ENCODE measurements at places on chromosomes 2 and 18.

GRCh38 chr18:42561521-42561920 is 554.0 kb downstream of the RIT2 start:
- DNase-seq = no peak

- no peak for DNase-seq
These were observed 59.1 kb upstream of the PGAP1 start for GRCh38 chr2:196985511-196986183.

- DNase-seq = no peak
These were observed 54.9 kb downstream of the CERKL start for GRCh38 chr2:181602017-181602416.

- DNase-seq = no peak
These were observed 66.9 kb downstream of the ZDBF2 start for GRCh38 chr2:206341396-206341795.

GRCh38 chr2:16109821-16110310 is 169.5 kb downstream of the MYCN start:
- DNase-seq = no peak

GRCh38 chr2:109666466-109666865 is 52.3 kb downstream of the SOWAHC start:
- no peak for DNase-seq

- no peak for DNase-seq
These were observed 58.0 kb downstream of the NYAP2 start for GRCh38 chr2:225457482-225457881.

DNA sequence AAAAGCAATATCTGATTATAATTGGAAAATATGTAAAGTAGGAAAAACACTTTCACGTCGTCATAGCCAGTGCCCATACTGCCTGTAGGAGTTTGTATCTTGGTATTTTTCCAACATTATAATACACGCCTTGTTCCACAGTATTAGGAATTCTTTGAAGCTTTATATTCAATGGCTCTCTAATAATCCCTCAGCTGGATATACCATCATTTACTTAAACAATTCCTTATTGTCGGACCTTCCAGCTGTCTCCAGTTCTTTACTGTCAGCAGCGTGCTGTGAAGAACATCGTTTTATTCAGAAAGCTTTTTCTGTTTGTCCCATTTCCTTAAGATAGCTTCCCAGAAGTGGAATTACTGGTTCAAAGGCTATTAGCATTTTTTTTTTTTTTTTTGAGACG is 31.7 kb downstream of the ATP6V1C2 start:
- DNase-seq = no peak

DNA sequence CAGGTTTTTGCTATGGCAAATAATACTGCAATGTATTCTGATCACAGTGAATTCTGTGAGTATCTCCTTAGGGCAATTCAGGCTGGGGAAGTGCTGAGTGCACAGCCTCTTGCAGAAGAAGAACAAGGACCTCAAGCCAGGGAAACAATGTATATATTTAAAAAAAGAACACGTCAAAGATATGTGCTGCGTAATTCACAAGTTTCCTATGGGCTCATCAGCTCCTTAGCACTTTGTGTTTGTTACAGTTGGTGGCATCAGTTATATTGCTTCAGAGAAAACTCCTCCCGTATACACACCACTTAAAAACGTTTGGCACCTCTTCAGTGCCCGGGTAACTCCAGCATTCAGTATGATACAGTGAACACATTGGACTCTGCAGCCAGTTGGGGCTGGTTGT is 16.5 kb upstream of the MARCO start:
- no peak for DNase-seq

- DNase-seq = no peak
These were observed 625.6 kb upstream of the CDH2 start for GRCh38 chr18:28802546-28802945.

DNA sequence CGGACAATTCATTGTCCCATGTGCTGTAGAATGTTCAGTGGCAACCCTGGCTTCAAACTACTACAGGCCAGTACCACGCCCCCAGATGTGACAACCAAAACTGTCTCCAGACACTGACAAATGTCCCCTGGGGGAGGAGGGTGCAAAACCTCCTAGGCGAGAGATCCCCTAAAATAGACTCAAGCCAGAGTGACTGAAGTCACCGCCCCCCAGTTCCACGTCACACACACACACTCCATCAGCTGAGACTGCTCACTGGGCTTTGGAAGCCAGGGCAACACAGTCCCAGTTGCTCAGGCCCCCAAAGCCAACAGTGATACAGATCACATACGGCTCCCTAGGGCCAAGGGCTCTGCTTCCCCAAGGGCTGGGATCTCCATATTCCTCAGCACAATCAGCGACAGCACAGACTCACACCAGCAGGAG is 19.1 kb downstream of the HDAC4 start:
- DNase-seq = no peak

- DNase-seq = no peak
These were observed 54.4 kb downstream of the TNS1 start for GRCh38 chr2:217948351-217948791.

- DNase-seq = no peak
These were observed 360.4 kb downstream of the ZNF516 start for GRCh38 chr18:76134628-76135027.

DNA sequence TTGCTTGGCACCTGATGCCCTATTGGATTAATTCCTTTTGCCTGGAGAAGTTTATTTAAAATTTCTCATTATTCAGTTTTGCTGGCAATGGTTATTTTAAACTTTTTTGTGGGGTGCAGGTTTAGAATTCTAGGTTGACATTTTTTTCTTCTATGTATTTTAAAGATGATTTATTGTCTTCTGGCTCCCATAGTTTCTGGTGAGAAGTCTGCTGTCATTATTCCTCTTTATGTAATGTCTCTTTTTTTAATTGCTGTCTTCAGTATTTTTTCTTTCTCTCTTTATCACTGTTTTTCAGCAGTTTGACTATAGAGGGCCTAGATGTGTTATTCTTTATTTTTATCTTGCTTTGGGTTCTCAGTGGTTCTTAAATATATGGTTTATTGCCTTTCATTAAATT is 182.2 kb upstream of the STON1 start:
- DNase-seq = no peak

DNA sequence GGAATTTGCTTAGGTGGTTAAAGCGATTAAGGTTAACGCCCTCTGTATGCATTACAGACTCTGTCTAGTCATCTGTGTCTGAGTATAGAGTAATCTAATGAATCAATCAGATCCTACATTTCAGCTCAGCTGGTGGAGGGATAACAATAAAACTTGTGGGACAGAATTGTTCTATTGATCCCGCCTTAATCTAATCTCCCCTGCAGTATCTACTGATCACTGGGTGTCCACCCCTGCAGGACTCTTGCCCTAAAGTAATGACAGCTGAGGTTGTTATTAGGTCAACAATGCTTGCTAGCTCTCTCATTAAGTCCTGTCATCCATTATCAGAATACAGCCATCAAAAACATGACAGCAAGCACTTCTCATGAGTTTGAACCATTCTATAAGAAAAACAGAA is 462.6 kb upstream of the TMEFF2 start:
- no peak for DNase-seq

DNA sequence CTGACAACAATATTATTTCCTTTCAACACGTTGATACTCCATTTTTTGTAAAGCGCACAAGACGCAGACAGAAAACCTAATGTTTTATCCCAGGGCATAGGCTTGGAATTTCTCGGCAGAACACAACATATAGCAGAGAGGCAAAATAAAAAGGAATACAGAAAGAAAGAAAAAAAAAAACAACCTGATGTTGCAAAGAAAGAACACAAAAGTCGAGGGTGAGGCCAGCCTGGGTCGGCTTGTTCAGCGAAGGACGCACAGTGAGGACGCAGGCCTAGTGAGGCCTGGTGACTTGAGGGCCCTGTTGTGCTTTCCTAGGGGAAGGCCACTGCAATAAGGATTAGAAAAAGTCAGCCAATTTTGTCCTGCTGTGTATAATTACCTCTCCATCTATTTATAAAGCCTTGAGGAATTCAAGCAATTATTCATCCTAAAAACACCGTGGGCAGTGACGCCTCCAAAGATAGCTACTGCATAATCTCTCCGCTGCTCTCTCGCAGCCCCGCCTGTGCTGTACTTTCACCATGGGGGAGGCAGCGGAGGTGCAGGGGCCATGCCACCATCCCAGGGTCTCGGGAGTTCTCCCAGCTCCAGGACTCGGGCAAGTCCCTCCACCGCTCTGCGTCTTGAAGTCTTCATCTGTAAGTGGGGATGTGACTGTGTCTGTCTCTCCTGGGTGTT is 61.9 kb upstream of the SH3RF3 start:
- no peak for DNase-seq

GRCh38 chr18:64132871-64133270 is 16.0 kb downstream of the LINC00305 start:
- DNase-seq = no peak

GRCh38 chr2:124035001-124035400 is 9.9 kb downstream of the CNTNAP5 start:
- DNase-seq = no peak

DNA sequence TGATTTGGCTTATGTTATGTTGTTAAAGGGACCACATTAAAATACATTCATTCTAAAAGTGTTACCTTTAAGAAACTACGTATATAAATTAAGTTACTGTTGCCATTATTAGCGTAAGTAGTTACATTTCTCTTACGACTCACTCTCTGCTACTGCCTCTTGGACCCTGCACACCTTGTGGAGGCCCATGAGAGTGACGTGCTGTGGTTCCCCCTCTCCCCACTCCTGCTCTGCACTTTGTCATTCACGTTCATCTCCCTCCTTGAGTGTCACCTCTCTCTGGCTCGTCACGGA is 830 bp upstream of the MERTK start:
- DNase-seq = no peak

GRCh38 chr2:109105113-109105512 is 23.9 kb upstream of the SH3RF3 start:
- no peak for DNase-seq
